Peyer's patch (tissue), 4 donors: ENCODE measurements at places on chromosomes 12 and 14. TPM values are rescaled to one million over a fixed set of nuclear protein-coding genes. Genes with fewer than 3 reads are reported as not detected.

The FAM222A gene
- 26.1 TPM for total RNA-seq

The SLC10A1 gene
- not detected for total RNA-seq

GRCh38 chr12:11830307-11830801 is 180.9 kb downstream of the ETV6 start:
- DNase-seq: no peak

DNA sequence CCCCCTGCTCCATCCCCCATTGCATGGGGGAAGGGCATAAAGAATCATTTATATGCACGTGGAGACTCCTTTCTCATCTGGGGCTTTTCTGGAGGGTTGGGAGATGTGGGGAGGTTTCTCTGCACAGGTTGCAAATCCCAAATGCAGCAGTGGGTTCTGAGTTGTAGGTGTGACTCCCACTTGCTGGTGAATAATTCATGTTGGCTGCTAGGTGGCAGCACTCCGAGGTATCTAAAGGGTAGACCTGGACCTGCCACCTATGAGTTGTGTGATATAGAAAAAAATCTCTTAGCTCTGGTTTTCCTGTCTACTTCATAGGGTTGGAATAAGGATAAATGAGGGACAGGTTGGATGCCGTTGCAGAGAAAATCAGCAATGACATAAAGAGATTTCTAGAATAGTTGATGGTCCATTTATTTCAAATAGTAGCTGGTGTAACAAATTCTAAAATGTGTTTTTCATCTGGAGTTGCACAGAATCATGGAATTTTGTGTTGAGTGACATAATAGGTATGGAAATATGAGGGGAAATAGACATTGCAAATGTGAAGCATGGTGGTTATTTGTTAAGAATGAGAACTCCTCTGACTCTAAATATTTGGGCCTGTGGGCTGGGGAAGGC is 4.6 kb downstream of the MARCHF9 start:
- no peak for DNase-seq

- no peak for DNase-seq
These were observed 95.0 kb upstream of the TBX5 start for GRCh38 chr12:114500775-114501473.

- DNase-seq: no peak
These were observed 15.0 kb upstream of the OAS2 start for GRCh38 chr12:112963227-112963861.

DNA sequence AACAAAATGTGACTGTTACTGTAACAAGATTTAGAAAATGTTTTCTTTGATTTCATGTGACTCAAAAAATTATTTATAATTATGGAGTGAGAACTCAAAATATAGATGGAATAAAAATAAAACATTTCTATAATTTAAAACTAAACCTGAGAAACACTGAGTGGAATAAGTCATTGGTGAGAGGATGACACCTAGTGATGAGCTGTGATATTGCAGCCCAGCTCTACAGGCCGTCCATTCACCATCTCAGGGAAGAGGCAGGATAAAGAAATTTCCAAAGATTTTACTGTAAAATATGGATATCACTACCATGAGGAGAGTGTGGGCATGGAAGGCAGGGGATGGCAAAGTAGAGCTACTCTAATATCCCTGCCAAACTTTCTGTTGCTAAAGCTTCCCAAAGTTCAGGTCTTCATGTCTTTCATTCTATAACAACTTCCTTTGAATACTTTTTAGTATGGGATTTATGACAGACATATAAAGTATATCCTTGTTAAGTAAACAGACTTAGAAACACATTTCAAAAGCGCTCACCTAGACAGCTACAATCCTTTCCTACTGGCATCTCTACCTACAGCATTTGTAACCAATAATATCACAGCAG is 308.0 kb downstream of the ITPR2 start:
- peak; percentile 23 for DNase-seq

DNA sequence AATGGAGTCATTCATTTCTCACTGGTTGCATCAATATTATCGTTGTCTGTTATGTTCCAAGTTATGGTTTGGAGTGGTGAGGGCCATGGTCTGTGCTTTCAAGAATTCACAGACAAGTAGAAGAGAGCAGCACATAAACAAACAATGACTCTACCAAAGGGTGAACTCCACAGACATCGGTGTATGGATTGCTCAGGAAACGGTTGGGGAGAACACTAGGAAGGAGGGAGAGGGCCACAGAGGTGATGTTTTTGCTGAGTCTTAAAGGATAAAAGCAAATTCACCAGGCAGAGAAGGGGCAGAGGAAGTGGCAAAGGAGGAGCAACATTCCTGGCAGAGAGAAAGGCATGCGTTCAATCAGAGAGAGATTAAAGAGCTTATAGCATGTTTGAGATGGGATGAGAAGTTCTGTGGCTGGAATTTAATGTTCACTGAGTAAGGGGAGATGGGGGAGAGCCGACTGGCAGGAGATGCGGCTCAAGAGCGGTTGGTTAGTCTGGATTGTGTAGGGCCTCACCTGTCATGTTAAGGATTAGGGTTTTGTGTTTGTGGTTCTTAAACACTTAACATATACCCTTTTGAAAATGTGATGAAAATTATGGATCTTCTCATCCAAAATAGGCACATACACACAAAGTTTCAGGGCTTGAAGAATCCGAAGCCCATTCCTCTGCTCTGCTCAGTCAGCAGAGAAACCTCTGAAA is 42.3 kb upstream of the FRMD6 start:
- no peak for DNase-seq

DNA sequence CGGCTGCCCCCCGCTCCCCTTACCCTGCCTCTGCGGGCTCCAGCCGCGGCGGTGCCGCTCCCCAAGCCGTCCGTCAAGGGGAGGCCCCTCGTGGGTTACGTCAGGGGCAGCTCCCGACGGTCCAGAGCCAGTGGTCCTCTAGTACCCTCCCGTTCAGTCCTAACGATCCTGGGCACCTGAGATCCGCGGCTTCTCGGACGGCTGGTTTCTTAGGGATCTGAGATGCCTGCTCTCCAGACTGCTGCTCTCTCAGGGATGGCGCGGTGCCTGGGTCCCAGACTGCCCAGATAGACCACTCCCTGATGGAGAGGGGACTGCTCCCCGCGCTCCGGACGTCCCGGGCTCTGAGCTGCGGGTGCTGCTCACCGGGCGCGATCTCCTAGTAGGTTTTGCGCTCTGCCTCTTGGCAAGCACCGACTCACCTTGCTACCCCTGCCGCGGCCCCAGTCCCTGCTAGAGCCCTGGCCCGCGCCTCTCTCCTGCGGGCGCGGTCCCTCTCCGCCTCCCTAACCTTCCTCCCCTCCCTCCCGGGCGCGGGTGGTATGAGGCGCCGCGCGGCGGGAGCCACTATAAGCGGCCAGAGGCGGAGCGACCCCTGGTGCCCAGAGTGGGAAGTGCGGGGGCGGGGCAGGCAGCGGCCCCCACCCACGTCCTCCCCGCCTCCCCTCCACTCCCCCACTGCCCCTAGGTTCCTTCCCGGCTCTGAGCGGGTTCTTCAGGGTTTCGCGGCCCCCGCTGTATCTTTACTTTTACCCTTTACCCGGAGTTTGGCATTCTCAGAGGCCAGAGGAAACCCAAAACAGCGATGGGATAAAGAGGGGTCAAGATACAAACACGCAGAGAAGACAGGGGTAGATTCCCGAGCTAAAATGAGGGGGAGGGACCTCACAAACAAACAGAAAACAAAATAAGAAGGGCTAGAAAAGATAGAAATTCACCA is at the start of gene C1QL4:
C1QL4 (minus strand) TSS at position 544 of the 940 bp plus-strand sequence. CDS start 711 bp downstream, outside the sequence.
- DNase-seq: peak; percentile 88

- no peak for DNase-seq
These were observed 254 bp downstream of the GTF2A1 start for GRCh38 chr14:81220580-81220829.
